ENCODE measurements at places on chromosomes 6 and 20.
A peak's percentile ranks its signal among the peaks of the same experiment; 100 is the strongest.

DNA sequence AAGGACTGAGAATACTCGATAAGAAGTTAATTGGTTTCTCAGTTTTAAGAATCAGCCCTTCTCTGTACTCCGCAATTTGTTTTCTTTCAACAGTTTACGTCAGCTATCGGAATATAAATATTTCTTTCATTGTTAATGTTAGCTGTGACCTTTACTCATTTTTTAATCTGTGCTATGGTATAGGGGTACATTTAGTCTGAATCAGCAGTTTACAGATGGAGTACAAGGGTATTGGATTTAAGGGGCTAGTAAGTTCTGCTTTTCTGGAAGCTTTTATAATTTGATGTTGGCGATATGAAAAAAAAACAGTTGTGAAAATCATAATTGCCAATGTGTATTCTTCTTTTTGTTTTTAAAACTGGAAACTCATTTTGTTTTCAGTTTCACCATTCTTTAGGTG is 23.0 kb downstream of the FAM135A start:
- DNase-seq, result no peak

- DNase-seq, result no peak
Measured at GRCh38 chr20:43959079-43959919, 44.6 kb downstream of the TOX2 start.

- DNase-seq, result no peak
Measured at GRCh38 chr20:38034961-38035360, 1.4 kb downstream of the RPRD1B start.

DNA sequence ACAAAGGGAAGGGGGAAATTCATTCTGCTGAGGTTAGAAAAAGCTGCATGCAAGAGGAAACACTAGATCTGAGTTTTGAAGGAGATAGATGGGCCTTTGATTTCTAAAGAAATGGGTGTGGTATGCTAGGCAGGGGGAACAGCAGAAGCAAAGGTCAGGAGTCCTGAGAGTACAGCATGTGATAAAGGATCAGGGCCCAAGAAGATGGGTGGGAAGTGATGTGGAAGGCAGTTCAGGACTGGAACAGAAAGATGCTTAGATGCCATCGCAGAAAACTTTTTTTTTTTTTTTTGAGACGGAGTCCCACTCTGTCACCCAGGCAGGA is 126.2 kb downstream of the ALDH8A1 start:
- DNase-seq, result no peak

DNA sequence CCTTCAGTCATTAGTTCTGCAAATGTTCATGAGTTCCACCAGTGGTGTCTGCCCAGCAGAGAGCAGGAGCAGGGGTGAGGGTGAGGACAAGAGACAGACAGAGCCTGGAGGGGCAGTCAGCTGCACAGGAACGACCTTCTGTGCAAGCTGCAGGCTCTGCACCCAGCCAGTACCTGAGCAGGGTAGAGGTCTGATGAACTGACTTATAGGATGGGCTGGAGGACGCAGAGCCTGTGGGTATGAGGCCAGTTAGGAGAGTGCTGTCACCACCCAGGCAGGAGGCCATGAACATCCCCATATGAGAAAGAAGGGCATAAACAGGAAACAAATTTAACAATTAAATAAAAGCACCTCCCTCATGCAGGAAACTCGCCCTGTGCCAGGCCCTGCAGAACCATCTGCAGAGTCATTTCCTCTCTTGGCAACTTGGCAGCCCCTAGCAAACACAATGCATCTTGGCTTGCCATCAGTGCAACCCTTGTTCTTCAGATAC is 17.9 kb downstream of the C6orf15 start:
- DNase-seq, result peak; percentile 9

DNA sequence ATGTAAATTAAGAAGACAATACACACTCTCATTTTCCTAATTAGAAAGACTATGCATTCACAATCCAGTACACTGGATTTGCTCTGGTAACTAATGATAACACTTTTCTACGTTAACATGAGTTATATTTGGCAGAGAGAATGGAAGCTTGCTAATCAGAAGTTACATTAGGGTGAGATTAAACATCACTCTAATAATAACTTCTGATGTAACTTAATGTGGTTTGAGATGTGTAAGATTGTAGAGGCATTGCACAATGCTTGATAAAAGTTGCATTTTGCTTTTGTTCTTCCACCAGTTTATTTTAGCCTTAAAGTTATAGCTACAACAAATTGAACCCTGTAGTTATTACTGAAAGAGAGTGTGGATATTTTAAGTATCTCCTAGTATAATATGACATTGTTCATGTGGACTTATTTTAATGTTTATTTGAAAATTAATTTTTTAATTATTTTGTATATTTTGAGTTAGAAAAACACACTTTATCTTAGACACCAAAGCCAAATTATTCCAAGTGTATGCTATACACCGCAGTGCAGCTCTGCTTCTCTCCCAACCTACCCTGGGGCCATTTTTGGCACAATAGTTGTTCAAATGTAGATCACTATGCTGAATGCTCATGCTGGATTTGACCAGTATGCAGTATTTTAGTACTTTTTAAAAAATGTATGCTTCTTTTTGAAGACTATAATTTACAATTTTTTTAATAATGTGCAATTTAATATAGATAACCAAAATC is 143.2 kb downstream of the SLC16A10 start:
- DNase-seq, result no peak

DNA sequence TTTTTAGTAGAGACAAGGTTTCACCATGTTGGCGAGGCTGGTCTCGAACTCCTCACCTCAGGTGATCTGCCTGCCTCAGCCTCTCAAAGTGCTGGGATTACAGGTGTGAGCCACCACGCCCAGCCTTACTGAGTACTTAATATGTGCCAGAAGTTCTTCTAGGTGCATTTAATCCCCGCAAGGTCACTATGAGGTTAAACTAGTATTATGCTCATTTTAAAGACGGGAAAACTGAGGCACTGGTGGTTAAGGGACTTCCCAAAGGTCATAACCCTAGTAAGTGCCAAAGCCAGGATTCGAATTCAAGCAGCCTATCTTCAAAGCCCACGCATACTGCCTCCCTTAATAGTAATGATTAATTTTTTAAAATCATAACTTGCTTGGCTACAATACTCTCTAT is 674 bp upstream of the CCM2L start:
- no peak for DNase-seq

GRCh38 chr6:143176090-143177021 is 115.7 kb downstream of the AIG1 start:
- no peak for DNase-seq

- no peak for DNase-seq
Measured at GRCh38 chr6:165674155-165675029, 11.4 kb upstream of the PDE10A start.

- no peak for DNase-seq
Measured at GRCh38 chr6:162699961-162700360, 27.6 kb downstream of the PRKN start.

DNA sequence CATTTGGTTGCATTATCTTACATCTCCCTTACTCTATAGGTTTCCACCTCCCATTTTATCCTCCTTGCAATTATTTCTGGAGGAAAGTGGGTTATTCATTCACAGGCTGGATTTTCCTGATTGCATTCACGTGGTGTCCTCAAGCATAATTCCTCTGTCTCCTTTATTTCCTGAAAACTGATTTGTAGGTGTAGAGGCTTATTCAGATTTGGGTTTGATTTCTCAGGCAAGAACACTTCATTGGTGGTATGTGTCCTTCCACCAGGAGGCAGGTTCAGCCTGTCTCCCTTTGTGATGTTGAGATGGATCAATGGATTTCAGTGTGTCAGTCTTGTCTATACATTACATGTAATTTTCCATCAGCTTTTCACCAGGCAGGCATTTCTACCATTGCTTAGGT is 17.3 kb downstream of the DNPH1 start:
- no peak for DNase-seq

DNA sequence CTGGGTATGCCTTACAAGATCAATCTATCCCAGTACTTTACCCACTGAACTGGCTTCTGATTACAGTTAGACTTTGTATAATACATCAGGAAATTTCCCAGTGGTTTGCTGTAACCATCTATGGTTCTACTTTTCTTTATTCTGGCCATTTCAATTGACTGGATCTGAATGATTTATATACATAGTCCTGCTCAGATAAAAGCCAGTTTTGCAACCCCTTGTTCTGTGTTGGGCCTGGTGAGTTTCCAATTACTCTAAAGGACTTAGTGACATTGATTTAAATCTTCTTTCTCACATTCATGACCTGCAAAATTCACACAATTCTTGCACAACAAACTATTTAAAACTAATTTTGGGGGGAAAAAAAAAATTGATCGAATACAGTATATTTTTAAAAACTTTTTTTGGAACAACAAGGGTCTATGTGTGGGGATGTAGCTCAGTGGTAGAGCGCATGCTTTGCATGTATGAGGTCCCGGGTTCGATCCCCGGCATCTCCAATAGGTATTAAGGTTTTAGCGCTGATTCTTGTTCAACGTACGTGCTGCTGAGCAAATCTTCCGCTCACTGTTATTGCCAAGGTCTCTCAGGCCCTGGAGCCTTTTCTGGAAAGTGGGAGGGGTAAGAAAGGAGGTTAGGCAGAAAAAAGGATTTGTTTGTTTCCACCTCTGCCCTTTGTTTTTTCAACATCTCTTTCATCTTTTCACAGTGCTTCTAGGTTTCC is 117.5 kb downstream of the GPX5 start:
- no peak for DNase-seq

- DNase-seq, result no peak
Measured at GRCh38 chr6:45718131-45718530, 297.5 kb downstream of the CLIC5 start.

- peak; percentile 44 for DNase-seq
Measured at GRCh38 chr6:148203970-148204369, 138.7 kb upstream of the SASH1 start.

- no peak for DNase-seq
Measured at GRCh38 chr6:52016915-52017748, 70.3 kb downstream of the PKHD1 start.

DNA sequence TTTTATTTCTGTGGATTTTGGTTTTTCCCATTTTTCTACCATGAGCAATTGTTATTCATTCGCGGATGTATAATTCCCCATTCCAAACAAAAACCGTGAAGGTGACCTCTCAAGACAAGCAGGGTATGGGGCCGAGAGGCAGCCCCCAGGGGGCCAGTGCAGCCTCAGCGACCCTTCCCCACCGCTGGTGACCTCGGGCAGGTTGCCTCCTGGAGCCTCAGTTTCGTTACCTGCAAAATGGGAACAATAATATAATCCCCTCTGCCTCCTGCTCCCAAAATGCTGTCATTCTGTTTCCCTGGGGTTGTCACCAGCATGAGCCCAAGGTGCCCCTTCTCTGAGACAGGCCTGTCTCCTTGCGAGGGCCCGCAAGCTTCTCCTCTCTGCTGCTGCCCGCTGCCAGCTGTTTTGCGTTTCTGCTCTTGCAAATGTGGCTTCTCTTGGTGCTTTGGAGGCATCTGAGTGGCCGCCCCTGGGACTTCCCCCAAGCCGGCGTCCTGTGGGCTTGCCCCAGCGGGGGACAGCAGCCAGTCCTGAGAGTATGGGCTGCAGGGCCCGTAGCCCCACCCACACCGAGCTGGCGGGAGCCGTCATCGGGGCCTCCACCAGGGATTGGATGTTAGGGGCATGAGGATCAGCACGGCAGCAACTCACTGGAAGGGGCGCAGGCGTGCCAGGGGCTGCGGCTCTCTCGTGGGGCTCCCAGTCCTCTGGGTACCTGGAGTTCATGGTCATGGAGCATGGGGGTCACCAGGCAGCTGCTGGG is 161.9 kb downstream of the TAF4 start:
- DNase-seq, result no peak

GRCh38 chr6:144232832-144233230 is 52.3 kb upstream of the UTRN start:
- DNase-seq, result no peak

GRCh38 chr6:22754061-22754460 is 184.7 kb downstream of the HDGFL1 start:
- DNase-seq, result no peak

GRCh38 chr6:37735722-37736121 is 38.0 kb upstream of the MDGA1 start:
- no peak for DNase-seq

DNA sequence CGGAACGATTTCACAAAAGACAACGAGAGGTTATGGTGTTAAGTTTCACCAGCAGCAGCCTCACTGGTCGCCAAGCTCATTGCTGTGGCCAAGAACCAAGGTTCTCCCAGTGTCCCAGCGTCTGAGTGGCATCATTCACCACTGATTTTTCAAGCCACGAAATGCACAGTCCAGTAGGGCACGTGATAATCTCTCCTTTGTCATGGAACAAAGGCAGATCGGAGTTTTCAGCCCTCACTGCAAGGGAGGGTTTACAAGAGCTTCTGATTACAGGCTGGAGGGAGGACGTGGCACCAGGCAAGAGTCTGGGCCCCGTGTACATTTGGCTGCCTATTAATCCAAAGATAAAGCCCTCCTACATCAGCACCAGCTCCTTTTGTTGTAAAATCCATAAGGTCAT is 2.0 kb downstream of the CD24 start:
- no peak for DNase-seq

- DNase-seq, result no peak
Measured at GRCh38 chr20:31956556-31957526, 5.0 kb upstream of the PDRG1 start.

GRCh38 chr6:109783250-109783986 is 92.3 kb downstream of the FIG4 start:
- no peak for DNase-seq

DNA sequence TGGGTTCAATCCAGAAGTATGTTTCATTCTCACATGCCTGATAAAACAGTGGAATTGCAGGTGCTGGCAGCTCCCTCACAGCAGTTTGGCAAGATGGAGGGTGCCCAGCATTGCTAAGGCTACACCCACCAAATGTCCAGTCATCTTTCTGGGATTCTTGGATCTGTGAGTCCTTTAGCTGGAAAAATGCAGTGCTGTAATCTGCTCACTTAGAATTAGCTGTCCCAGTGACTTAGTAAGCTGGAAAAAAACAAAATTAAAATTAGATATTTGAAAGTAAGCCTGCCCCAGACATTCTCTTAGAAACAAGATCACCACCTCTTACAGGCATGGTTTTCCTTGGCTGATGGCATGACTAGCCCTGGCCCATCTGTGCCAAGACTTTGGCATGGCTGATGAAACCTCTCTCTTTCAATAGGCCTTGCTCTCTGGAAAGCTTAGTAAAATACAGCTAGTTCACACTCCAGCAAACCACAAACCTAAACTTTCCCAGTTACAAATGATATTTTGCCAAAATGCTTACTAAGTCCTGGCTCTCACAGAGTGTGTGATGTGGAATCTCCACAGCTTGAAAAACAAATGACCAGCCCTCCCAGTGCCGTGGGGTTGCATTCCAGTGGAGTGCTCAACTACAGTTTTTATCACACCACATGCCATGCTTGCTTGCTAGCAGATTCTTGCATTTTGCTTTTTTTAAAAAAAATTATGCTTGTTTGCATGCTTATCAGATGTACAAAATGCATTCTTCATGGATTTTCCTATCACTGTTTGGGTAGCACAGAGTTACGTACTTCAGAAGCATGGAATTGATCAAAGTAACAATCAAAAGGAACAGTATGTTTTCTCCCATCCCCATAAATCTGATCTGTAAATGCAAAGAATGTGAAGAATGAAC is 261.5 kb downstream of the EYA4 start:
- no peak for DNase-seq
